ENCODE measurements at places on chromosomes 6 and 20. TPM values are rescaled to one million over a fixed set of nuclear protein-coding genes. Genes with fewer than 3 reads are reported as not detected.

The CDSN gene
- total RNA-seq = not detected

The HCK gene
- total RNA-seq = not detected

The SLC25A27 gene
- 33.8 TPM for total RNA-seq

The TRIM40 gene
- not detected for total RNA-seq

The MUC22 gene
- not detected for total RNA-seq

The RSPH9 gene
- total RNA-seq = 0.88 TPM

The POU3F2 gene
- not detected for total RNA-seq

The MICB gene
- not detected for total RNA-seq

The PNISR gene
- total RNA-seq = 194 TPM

The PPP1R3G gene
- total RNA-seq = 1.3 TPM

The ATP6V1G2 gene
- 2.5 TPM for total RNA-seq

DNA sequence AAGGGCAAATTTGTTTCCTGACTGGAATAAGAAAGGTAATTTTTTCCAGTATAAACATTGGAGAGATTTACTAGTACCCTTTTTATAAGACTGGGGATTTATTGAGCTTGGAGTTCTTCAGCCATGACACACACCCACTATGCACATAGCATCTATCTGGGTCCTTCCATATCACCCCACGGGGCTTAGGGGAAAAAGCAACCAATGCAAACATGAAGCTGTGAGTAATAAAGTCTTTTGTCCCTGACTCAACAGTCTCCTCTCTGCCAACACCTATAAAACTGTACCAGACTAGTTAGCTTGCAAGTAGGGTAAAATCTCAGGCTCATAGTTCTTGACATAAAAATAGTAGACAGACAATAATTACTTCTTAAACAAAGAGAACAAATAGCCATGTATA, 23.4 kb downstream of the COL21A1 start:
- DNase-seq = no peak

GRCh38 chr6:131954775-131955107, 3.6 kb upstream of the CCN2 start:
- peak; percentile 69 for DNase-seq

DNA sequence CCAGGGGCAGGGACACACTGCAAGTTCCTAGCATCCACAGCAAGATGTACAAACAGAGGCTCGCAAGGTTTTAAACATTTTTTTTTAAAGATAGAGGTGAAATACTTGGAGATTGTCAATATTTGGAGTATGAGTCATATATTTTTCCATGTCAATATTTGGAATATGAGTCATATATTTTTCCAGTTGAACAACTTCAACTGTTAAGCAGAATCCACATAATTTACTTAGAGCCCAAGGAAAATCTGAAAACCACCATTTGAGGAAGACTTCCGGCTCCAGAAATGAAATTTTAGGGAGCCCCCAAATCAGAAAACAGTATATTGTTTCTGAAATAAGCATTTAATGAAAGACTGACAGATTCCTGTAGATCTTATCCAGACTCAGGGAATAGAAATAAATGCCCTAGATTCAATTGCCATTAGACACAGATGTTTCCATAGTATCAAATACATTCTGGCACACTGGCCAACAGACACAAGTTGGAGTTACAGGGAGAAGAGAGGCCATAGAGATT, 51.6 kb upstream of the FAM184A start:
- no peak for DNase-seq

- no peak for DNase-seq
Measured at GRCh38 chr20:33010133-33010504, 2.6 kb downstream of the BPIFB2 start.

DNA sequence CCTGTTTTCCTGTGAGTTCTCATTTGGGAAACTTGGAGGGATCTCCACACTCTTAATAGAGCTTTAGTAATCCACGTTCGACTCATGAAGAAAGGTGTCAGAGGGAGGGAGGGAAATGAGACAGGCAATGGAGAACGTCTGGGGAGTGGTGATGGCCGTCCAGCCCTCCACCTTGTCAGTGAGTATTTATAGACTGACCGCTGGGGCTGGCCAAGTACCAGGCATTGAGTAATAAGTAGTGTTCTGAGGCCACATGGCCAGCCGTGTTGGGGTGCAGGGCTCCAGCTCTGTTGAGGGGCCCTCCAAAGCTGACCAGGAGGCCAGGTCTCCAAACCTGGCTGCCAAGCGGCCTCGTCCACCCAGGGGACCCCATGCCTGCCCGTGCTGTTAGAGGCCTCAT, 11.3 kb upstream of the DSN1 start:
- DNase-seq = no peak

GRCh38 chr6:116528780-116529179, 16.7 kb downstream of the TRAPPC3L start:
- no peak for DNase-seq

DNA sequence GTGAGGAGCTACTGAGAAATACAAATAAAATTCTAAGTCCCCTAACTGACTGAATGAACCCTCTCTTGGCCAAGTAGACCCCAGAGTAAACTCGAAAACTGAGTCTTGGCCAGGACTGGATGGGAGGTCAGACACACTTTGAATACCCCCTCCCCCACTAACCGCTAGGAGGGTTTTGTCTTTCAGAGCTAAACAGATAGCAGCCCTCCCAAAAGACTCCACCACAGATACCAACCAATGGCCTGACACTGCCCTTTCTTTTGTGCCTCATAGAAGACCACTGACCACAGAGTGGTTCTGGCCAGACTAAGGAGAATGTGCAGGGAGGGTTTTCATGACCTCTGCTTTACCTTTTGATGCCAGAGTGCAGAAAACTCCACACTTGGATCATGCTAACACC, 42.1 kb downstream of the SPACA1 start:
- DNase-seq = no peak

DNA sequence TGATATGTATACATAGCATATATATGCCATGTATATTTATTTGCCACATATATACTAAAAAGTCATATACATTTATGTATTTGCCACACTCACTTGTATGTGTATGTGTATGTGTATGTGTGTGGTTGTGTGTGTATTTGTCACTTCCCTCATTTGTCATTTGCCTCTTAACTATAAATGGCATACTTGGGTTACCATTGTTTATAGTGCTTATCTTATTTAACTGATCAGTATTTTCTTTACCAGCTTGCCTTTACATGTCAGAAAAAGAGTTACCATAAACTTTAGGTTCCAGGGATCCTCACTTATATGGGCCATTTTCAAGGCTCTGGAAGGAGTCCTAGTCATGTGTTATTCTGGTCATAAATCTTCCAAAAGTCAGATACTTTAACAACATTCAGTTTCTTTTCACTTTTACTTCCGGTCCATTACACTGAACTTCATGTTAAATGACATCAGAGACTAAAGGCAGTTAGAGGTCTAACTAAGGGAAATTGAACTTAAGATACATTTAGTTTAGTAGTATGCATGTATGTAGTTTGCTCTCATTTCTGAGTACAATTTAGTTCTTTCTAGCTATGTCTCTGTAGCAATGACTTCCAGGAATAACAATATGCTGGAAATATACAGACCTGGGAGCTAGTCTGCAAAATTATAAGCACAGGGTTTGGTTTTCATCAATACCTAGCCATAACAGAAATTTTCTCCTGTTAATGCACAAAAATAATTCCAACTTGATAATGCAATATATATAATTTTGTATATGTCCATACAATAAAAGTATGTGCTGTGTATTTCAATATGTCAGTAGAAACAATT, 33.7 kb upstream of the HIVEP1 start:
- no peak for DNase-seq

DNA sequence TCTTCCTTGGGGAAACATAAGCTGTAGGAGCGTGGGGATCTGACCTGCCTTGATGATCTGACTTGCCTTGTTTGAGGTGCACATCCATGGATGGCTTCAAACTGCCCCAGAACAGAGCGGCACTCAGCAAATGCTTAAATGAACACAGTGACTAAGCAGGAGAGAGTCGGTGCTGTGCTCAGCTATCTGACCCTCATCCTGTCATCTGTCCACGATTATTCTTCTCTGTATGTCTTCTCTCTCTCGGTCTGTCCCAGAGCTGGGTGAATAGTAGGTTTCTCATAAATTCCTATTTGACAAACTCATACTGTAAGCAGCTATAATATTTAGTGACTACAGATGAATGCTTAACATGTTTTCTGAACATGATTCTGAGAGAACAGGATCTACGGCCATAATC, 37.3 kb downstream of the TRAM2 start:
- DNase-seq = no peak

GRCh38 chr6:126064748-126065401, 78.5 kb downstream of the TRMT11 start:
- no peak for DNase-seq

- no peak for DNase-seq
Measured at GRCh38 chr6:5541751-5542432, 280.6 kb downstream of the FARS2 start.

DNA sequence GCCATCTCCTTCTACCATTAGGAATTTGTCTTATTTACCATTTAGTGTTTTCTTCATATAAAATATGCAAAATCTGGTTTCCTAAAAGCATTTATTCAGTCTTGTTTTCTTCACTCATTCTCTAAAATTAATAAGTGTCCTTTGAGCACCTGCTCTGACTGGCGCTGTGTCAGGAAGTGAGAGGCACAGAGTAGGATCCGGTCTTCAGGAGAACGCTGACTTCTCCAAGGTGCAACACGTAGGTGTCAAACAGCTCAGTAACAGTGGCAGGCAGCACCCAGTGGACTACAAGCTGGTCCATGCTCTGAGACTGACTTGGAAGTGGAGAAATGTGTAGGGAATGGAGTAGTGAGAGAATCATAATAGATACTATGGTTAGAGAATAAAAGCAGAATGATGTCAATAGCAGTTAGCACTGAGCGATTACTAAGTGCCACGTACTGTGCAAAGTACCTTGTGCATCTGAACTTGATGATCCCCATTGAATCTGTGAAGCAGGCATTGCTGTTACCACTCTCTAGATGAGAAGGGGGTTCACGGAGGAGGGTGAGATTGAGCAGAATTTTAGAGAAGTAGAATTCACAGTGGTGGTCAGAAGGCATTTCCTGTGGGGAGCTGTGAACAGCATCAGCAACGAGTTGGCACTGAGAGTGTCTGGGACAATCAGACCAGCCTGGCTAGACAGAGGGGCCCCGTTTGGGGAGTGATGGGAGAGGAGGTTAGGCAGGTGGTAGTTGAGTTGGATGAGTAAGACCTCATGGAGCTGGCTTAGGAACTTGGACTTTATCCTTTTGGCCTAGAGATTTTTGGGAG, 569.8 kb downstream of the QKI start:
- DNase-seq = no peak

- DNase-seq = no peak
Measured at GRCh38 chr20:49751397-49751736, 37.7 kb upstream of the B4GALT5 start.

- DNase-seq = no peak
Measured at GRCh38 chr20:10228330-10228729, 9.7 kb downstream of the SNAP25 start.
